ENCODE measurements at places on chromosomes 16 and 17. TPM values are rescaled to one million over a fixed set of nuclear protein-coding genes. Genes with fewer than 3 reads are reported as not detected.

DNA sequence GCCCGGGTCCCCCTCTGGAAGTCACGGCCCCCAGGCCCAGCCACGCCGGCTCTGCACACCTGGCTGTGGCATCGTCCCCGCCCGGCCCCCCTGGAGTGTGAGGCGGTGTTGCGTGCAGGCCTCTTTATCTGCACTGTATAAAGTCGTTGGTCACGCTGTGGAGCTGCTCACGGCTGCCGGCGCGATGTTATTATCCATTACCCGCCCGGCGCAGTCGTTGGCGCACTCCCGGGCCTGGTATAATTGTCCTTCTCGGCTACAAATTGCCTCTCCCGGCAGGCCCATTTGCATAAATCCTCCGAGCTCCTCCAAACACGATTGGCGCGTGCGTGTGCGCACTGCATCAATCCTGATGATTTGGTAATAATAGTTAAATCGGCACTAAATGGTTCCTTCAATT is 57.8 kb downstream of the BAHCC1 start:
- peaks cover 6% of the 10 kb centered on the region for H3K4me1 ChIP-seq
- H3K27me3 ChIP-seq = no peaks in the 10 kb centered on the region
- H3K27ac ChIP-seq = no peak overlapping the region
- no peak for DNase-seq
- no peak overlapping the region for H3K4me3 ChIP-seq
- no peaks in the 10 kb centered on the region for H3K36me3 ChIP-seq

DNA sequence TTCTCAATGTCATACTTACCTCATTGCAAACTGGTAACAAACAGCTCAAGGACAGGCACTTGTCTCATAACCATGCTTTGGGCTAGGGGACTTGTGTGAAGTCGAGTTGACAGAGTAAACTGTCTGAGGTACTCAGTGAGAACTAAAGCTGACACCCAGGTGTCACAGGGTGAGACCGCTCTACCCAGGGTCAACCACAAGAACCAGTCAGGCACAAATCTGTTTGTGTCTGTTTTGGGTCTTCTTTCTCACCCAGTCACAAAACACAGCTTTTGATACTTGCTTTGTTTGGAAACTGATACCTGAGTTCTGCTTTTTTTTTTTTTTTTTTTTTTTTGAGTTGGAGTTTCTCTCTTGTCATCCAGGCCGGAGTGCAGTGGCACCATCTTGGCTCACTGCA is 161.1 kb downstream of the STX8 start:
- peaks cover 10% of the 10 kb centered on the region for H3K4me1 ChIP-seq
- peaks cover 12% of the 10 kb centered on the region for H3K36me3 ChIP-seq
- no peak overlapping the region for H3K4me3 ChIP-seq
- DNase-seq = no peak
- no peak overlapping the region for H3K27ac ChIP-seq

GRCh38 chr17:74235911-74236371 is 22.6 kb downstream of the TTYH2 start:
- no peak overlapping the region for H3K4me3 ChIP-seq
- peaks cover 8% of the 10 kb centered on the region for H3K4me1 ChIP-seq
- H3K27ac ChIP-seq = no peak overlapping the region
- no peak for DNase-seq
- H3K27me3 ChIP-seq = peaks cover 3% of the 10 kb centered on the region
- no peaks in the 10 kb centered on the region for H3K36me3 ChIP-seq

DNA sequence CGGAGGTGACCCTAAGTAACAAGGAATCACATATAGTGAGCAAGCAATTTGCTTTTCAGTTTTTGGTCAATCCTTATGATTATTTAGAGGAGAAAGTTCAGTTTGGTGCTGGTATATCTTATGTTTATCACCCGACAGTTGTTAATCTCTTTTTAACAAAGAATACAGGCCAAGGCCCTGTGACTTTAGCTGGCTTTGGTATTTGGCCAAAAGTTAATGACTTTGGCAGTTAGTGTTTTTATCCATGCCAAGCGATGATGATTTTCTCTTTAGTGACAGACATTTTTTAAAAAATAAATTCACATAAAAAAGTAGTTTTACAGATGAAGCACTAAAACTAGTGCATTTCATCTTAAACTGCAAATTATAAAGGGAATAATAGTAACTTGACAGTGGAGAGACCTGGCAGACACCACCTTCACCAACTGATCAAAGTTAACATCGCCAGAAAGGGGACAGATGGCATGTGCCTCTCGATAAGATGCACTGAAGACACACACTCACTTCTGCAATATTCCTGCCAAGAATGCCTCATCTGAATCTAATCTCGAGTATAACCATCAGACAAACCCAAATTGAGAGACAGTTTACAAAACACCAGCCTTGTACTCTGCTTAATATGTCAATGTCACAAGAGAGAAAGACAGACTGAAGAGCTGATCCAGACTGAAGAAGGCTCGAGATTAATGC is 6.9 kb downstream of the DEXI start:
- no peaks in the 10 kb centered on the region for H3K27me3 ChIP-seq
- peaks cover 23% of the 10 kb centered on the region for H3K4me1 ChIP-seq
- no peak overlapping the region for H3K27ac ChIP-seq
- no peaks in the 10 kb centered on the region for H3K36me3 ChIP-seq
- H3K4me3 ChIP-seq = no peak overlapping the region

The HERPUD1 gene
- 77.4 TPM for total RNA-seq

The HEXD gene
- 76.3 TPM for total RNA-seq

The RAC3 gene
- total RNA-seq = 33.6 TPM
